ENCODE measurements at places on chromosomes 2 and 18.

DNA sequence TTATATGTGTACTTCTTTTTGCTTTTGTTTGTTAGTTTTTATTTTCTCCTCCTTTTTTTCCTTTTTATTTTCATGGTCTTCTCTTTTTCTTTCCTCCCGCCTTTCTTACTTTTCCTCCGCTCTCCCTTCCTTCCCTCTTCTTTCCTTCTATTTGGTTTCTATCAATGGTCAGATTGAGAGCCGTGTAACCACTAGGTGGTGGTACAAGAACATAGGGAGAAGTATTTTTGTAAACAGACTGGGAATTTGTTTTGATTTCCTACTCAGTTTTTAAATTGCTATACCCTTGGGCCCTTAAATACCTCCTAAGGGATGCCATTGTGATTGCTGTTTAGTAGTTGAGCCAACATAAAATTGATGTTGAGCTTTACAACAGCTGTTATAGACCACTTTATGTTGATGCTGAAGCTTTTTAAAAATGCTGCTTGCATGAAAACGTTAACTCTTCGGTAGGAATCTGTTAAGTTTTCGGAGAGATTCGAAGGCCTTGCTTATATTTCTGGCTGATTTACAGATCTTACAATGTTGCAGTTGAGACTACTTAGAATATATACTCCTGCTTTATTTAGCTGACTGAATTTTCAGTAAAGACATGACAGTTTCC, 124.2 kb downstream of the UBE2E3 start:
- DNase-seq = no peak

- DNase-seq = no peak
Measured at GRCh38 chr2:216588861-216589710, 44.1 kb upstream of the IGFBP2 start.

GRCh38 chr2:60075048-60075447, 478.4 kb downstream of the BCL11A start:
- no peak for DNase-seq

- no peak for DNase-seq
Measured at GRCh38 chr18:35469725-35470124, 28.0 kb downstream of the INO80C start.

DNA sequence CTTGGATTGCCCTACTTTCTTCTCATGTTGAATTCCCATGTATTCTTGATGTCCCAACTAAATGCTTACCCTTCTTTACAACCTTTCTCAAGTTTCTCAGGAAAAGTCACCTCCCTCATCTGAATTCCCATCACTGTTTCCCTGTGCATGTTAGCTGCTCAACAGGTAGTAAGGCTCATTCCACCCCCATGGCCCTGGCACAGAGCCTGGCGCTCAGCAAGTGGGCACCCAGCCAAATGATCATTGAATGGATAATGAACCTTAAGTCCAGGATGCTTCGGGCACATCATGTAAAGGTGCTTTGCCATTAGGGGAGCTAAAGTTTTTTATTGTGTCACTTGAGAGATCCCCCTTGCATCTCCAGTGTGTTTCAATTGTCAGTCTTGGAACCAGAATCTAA, 124.0 kb downstream of the PKP4 start:
- no peak for DNase-seq

Measured in T1000 (cell line).